Activated T-helper 1 cell treated with anti-CD3 and anti-CD28 coated beads, Interleukin-2, amount 50 U/mL, for 16 hours (primary cell): ENCODE measurements at places on chromosomes 11 and 22.

- DNase-seq: no peak
Observed at GRCh38 chr22:30253205-30253852, 6.8 kb upstream of the LIF start.

DNA sequence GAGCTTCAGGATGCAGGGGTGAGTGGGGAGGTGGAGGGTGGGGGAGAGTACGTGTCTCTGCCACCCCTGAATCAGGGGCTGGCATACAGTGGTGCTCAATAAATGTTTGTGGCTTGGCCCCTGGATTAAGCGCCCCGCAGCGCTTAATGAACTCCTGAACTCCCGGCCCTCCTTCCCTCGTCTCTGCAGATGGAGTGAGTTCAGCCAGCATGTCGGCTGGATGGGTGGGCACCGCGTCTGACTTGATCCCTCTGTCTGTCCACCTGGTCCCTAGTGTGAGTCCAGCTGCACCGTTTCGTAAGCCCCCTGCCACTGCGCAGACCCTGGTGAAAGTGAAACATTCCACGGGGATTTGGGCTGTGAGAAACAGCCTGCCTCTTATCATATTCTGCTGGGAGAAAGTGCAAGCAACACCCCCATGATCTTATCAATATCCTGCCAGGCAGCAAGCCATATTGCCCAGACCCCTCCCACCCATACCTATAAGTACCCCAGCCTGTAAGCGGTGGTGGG, 12.0 kb upstream of the MRGPRD start:
- DNase-seq: no peak

- no peak for DNase-seq
Observed at GRCh38 chr11:58165504-58166106, 23.3 kb upstream of the OR9Q2 start.

- DNase-seq: no peak
Observed at GRCh38 chr11:107041088-107041444, 22.8 kb upstream of the GUCY1A2 start.

- no peak for DNase-seq
Observed at GRCh38 chr11:130718120-130718519, 198.2 kb downstream of the SNX19 start.

DNA sequence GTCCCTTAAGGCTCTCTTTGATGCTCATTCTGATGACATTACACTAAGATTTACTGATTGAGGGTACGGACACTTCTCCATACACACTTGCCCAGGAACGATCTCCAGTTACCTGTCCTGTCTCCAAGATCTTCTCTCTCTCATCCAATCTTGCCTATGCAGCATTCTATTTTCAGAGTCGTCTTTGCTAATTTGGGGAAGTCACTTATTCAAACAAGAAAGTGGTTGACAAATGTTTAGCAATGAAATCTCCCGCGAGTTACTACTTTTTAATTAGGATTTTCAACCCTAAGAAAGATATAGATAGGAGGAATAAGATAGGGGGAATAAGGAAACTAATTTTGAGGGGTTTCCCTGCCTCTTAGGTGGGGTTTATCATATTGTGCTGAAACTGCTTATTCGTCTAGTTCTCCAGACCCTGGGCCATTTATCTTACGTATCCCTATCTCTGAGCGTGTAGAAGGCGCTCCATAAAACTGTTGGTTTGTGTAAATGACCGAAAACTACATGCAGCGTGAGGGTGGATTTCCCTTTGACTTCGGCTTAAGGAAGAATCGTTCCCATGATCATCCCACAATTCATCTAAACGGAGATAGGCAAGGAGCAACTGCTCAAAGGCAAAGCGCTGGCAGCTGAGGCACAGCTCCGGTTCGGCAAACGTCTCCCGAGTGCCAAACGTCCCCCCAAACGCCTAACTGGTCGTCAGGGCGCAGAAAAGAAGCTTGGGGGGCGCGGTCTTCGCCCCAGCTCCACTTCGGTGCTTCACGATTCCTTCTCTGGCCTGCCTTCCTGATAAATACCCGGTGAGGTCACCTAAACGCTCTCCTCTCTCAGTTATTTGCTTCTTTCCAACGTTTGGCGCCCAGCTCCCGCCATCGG, 804 bp downstream of the APIP start:
- DNase-seq: no peak

DNA sequence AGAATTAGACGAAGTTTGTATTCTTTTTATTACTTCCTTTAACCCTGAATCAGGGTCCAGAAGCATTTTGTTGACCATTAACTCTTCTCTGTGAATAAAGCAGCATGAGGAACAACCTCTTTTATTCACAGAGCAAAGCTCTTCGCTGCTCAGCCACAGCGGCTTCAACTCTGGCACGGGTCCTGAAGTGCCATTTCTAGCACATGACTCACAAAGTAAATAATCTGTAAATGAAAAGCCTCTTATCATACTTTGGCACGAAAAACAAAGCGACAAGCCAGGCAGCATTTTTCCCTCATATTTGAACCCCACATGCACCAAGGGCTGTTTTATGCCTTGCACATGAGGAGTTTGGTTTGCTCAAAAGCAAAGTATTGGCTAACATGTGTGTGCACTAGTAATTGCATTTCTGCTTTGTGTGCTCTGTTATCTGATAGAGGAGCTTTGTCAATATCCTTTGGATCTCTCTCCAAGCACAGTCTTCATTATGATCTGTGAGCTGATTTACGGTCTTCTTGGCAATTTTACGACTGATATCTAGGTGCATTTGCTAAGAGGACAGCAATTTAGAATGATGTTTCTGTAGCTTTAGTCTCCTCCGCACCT, 33.0 kb upstream of the APOBEC3A start:
- no peak for DNase-seq

DNA sequence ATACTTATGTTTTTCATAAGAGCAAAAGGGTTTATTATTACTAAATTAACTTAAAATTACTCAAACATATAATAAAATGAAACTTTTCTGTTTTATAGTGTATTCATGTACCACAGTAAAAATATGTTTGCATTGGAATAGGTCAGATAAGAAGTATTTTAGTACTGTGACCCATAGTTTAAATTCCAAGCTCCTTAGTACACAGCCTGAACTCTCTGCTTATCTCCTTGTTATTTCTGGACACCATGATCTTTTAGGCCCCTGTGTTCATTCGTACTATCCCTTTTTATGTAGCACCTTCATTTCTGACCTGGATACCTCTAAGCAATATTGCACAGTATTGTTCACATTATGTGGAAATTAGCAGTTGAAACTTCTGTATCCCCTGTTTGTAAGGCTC, 296.7 kb upstream of the SYN3 start:
- DNase-seq: no peak

DNA sequence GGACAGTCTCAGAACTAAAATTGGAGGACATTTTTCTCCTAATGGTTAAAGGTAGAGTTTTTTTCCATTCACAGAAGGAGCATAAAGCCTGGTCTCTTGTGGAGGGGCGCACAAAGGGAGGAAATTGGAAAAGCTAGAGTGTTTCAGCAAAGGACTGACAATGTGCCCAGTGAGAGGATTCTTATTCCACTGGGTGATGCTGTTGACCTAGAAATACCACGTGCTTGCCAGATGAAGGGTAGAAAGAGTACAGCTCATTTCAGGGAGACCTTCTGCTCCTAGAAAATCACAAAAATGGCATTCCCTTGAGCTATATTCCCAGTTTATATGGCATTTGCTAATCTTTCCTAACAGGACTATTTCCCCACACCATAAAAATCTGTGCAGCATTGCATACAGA, 21.1 kb downstream of the MS4A6E start:
- DNase-seq: no peak

DNA sequence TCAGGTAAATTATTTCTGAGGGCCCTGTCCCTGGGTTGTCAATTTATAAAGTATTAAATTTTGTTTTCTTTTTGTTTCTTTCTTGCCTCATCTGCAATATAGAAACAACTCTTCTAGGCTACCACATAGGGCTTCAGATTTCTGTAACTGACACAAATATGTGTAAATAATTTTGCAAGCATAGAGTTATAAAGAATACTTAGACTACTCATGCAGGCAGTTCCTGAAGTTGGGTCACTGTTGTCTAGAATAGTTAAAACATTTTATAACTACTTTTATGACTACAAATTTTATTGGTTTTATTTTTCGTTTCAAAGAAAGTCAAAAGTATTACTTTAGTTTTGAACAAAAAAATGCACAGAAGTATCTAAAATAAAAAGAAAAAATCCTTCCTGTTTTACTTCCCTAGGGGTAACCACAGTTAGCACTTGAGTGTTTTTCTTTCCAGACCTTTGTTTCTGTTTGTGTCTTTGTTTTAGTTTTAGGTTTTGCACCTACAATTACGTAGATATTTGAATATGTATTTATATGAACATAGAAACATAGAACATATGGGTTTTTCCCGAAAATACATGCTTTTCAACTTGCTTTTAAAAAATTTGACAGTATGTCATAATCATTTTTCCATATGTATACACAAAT, 12.4 kb upstream of the TMEM123 start:
- DNase-seq: no peak

DNA sequence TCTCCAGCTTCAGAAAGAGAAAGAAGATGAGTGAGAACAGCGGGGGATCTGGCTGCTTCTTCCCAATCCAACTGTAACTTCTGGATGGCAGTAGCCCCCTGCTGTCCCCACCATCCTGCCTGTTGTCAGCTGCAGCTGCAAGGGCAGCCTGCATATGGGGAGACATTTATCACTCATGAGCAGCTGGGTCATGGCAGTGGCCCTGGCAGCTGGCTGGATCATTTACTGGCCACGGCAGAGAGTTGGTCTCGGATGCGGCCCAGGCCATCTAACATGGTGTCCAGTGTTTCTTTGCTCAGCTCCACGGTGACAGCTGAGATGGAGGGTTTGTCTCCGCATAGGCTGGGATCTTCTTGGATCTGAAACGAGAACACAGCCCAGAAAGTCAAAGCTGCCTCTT, 14.8 kb downstream of the COMMD9 start:
- DNase-seq: no peak

DNA sequence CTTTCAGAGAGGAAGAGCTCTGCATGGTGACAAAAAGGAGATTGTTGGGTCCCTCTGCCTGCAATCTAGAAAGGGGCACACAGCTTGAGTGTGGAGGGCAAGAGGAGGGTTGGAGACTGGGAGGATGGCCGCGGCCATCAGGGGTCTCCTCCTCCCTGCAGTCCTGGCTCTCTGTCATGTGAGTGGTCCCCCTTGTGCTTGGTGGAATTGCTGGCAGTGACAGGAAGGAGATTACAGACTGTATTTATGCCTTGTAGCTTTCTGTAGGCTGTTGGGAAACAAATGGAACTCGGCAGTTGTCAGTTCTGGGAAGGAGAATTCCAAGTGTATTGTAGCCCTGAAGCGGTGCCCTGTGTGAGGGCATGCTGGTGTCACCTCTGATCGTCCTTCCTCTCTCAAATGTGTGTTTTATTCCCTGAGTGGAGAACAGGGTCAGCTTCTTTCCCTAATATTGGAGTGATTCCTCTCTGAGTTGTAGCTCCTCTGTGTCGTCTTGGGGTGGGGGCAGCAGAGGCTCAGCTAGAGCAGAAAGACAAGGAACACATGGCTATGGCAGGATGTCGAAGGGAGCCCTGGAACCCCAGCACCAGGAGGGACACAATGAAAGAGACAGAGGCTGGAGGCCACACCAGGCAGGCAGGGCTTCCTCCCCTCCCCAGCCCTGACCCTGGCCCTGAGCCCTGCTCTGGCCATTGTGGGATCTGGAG, 163.1 kb downstream of the PKNOX2 start:
- no peak for DNase-seq

DNA sequence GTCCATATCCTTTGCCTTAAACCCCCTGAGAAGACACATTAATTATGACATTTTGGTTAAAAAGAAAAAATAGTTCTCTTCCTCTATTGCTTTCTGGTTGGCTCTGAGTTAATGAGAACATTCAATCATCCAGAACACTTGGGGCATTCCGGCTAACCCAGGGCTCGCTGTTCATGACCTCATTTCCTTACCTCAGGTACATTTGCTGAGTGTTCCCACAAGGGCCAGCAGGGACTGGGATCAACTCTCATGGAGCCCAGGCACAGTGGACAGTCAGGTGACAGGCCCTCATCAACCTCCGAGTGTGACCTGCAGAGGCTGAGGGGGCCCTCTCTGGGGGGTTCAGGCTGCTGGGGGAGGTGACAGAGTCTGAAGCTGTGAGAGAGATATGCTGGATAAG, 98.9 kb downstream of the MYO18B start:
- DNase-seq: no peak
